ENCODE measurements at places on chromosomes 13 and 19. TPM values are rescaled to one million over a fixed set of nuclear protein-coding genes. Genes with fewer than 3 reads are reported as not detected.

GRCh38 chr13:74620308-74620707 lies 486.1 kb upstream of the KLF12 start:
- no peak overlapping the region for H3K27ac ChIP-seq
- H3K27me3 ChIP-seq: no peaks in the 10 kb centered on the region
- H3K4me1 ChIP-seq: no peaks in the 10 kb centered on the region
- DNase-seq: no peak
- H3K4me3 ChIP-seq: no peak overlapping the region
- no peaks in the 10 kb centered on the region for H3K36me3 ChIP-seq

DNA sequence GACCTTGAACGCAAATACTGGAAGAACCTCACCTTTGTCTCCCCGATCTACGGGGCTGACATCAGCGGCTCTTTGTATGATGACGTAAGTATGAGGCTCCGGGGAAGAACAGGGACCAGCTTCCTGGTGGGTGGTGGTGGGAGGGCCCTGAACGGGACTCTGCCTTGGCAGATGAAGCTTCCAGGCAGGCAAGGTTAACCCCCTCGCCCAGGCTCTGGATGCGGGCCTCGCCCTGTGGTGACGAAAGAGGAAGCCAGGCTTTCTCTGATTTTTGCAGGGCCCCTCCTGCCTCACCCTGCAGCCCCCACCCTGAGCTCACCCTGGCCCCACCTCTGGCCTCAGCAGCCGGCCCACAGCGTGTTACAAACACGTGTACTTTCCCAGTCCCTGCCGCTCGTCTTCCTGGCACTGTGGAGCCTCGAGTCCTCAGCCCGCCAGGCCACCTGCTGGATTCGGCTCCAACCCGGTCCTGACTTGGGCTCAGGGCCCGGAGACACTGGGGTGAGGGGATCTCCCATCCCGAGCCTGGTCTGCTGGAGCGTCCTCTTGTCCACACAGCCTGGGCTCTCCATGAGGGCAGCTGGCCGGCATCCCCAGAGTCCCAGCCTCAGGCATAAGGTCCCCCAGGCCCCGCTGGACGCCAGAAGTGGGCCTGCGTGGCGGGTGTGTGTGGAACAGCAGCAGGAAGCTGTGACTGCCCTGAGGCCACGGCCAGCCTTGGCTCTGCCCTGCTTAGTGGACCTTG lies 72.4 kb downstream of the KDM4B start:
- no peak for DNase-seq
- no peak overlapping the region for H3K4me3 ChIP-seq
- H3K27me3 ChIP-seq: no peaks in the 10 kb centered on the region
- H3K4me1 ChIP-seq: peaks cover 7% of the 10 kb centered on the region
- H3K27ac ChIP-seq: no peak overlapping the region

DNA sequence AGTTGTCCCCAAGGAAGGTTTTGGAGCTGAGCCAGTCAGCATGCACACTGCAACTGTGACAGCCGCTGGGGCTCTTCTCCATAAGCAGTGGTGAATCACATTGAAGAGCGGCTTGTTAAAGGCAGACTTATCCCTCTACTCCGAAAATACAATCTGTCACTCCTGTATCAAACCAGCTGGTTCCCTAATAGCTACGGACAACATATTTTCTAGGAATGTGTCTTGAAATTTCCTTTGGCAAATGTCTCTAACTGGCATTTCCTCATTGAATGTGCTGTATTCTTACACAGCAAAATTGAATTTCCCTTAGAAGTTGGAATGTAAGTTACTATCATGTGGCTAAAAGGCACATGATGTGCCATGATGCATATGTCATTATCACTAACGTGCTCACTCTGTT lies 104.0 kb upstream of the GPR12 start:
- no peak overlapping the region for H3K4me3 ChIP-seq
- H3K4me1 ChIP-seq: no peaks in the 10 kb centered on the region
- no peaks in the 10 kb centered on the region for H3K27me3 ChIP-seq
- DNase-seq: no peak

GRCh38 chr13:92821324-92821723 lies 405.3 kb upstream of the GPC6 start:
- DNase-seq: no peak
- H3K27ac ChIP-seq: no peak overlapping the region
- H3K27me3 ChIP-seq: no peaks in the 10 kb centered on the region
- no peak overlapping the region for H3K4me3 ChIP-seq
- no peaks in the 10 kb centered on the region for H3K4me1 ChIP-seq
- H3K36me3 ChIP-seq: no peaks in the 10 kb centered on the region

GRCh38 chr19:45638930-45639729 lies at the start of gene EML2:
Gene EML2 (minus strand): TSS chr19:45639397. CDS start chr19:45639376, 21 bp downstream.
- no peaks in the 10 kb centered on the region for H3K36me3 ChIP-seq
- DNase-seq: no peak
- peak within 1 kb of the TSS; percentile 37 for H3K27ac ChIP-seq
- no peaks in the 10 kb centered on the region for H3K27me3 ChIP-seq
- H3K4me1 ChIP-seq: peaks cover 65% of the 10 kb centered on the region
- peak within 1 kb of the TSS; percentile 86 for H3K4me3 ChIP-seq

- H3K4me1 ChIP-seq: no peaks in the 10 kb centered on the region
- no peak overlapping the region for H3K27ac ChIP-seq
- DNase-seq: no peak
- no peaks in the 10 kb centered on the region for H3K36me3 ChIP-seq
- H3K27me3 ChIP-seq: no peaks in the 10 kb centered on the region
Measured at GRCh38 chr19:4542896-4543841, 3.3 kb upstream of the LRG1 start.

DNA sequence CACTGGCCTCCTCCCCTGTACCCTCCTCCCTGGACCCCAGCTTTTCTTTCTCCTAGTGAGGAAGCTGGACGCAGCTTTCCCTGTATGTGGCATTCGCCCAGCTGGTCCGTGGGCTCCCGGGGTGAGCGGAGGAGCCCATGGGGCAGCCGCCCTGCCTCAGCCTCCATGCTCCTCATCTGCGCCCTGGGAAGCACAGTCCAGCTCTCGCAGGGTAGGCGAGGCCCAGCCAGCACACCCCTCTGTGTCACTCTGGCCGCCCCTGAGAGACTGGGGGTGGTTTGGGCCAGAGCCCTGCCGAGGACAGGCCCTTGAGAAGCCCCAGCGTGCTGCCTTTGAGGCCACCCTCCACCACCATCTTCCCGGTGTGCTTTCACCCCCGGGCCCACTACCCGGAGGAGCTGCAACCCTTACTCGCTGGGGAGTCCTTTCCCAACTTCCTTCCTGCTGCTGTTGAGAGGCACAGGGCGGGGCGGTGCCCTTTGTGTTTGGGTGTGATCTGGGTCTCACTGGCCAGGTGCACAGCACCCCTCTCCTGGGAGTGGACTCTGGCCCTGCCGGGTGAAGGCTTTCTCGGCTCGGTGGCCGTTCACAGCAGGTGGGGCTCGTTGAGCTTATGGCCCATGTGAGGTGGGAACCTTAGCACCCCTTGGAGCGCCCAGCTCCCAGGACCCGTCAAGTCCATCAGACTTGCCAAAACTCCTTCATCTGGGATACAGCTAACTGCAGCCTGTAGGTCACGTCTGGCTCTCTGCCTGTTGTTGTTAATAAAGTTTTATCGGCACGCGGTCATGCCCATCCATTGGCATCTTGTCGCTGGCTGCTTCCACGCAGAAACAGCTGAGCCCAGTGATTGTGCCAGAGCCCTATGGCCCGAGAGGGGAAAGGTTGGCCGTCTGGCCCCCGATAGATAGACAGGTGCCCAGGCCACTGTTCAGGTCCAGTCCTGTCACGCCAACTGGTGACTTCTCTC lies 3.2 kb downstream of the NCLN start:
- H3K27ac ChIP-seq: no peak overlapping the region
- H3K4me3 ChIP-seq: no peak overlapping the region
- no peaks in the 10 kb centered on the region for H3K27me3 ChIP-seq
- peaks cover 10% of the 10 kb centered on the region for H3K4me1 ChIP-seq
- peaks cover 8% of the 10 kb centered on the region for H3K36me3 ChIP-seq
- DNase-seq: no peak

- DNase-seq: no peak
- no peaks in the 10 kb centered on the region for H3K36me3 ChIP-seq
- H3K4me1 ChIP-seq: peaks cover 3% of the 10 kb centered on the region
- H3K27ac ChIP-seq: no peak overlapping the region
- no peaks in the 10 kb centered on the region for H3K27me3 ChIP-seq
- H3K4me3 ChIP-seq: no peak overlapping the region
Measured at GRCh38 chr13:30443957-30444404, 21.7 kb downstream of the UBE2L5 start.

DNA sequence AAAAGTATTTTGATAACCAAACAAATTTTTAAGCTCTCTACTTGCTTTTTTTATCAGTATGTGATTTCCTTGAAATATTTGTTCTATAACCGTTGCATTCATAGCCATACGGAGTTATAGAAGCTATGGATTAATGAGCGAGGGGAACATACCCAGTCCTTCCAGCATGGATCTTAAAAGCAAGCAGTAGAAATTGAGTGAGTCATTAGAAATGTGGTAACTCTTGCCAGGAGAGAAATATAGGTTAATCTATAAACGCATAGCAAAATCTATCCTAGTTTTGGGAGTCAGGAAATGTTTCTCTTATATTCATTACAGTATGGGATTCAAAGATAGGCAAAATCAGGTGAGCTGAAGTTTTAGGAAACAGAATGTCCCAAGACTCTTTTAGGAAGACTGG lies 507.4 kb downstream of the DACH1 start:
- no peak overlapping the region for H3K27ac ChIP-seq
- no peaks in the 10 kb centered on the region for H3K4me1 ChIP-seq
- no peak overlapping the region for H3K4me3 ChIP-seq
- H3K27me3 ChIP-seq: no peaks in the 10 kb centered on the region

Gene CBY2
- total RNA-seq: not detected

Gene CEACAM21
- total RNA-seq: 6.9 TPM

DNA sequence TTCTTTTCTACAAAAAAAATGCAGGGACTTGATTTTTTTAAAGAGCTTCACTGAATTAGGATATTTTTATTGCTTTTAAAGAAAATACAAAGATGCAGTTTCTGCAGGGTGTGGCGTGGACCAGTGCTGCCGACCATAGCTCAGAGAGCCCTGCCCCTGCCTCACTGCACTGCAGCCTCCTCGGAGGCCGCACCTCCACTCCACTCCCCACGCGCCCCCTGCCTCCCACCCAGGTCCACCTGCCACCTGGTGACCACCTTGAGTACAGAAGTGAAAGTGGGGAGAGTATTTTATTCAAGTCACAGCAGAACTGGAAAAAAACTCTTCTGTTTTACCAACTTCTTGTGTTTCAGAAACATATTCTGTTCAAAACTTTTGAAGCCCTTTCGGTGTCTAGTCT lies 7.9 kb upstream of the F7 start:
- no peak for DNase-seq
- no peak overlapping the region for H3K27ac ChIP-seq
- no peak overlapping the region for H3K4me3 ChIP-seq
- H3K4me1 ChIP-seq: no peaks in the 10 kb centered on the region
- H3K27me3 ChIP-seq: no peaks in the 10 kb centered on the region
- no peaks in the 10 kb centered on the region for H3K36me3 ChIP-seq

Gene LYL1
- total RNA-seq: 10.6 TPM

DNA sequence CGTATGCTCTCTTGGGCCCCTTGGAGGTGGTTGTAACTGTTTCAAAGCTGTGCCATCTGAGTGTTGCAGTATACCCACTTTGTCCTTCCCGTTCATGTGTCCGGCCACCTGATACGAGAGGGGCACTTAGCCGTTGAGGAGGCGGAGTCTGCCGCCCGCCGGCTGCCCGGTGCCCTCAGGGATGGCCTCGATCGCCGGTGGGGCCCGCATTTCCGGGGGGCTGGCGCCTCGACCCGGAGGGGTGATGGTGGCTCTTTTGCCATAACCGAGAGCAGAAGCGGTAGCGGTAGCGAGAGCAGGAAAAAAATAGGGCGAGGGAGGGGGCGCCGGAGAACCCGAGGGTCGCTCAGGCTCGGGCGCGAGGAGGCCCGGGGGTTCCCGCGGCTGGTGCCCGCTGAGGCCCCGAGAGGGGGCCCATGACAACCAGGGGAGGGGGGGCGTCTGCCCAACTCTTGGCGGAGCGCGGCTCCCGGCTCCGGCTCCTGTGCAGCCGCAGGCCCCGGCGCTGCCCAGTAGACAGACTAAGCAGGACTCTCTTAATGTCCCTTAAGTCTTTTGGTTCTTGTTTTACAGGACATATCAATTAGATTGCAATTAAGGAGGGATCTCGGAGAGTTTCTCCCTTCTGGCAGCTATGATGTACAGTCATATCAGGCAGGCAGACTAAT lies 342.7 kb upstream of the SGCG start:
- H3K27ac ChIP-seq: no peak overlapping the region
- no peak for DNase-seq
- H3K4me3 ChIP-seq: peak overlapping the region; percentile 62
- H3K4me1 ChIP-seq: peaks cover 7% of the 10 kb centered on the region
- no peaks in the 10 kb centered on the region for H3K36me3 ChIP-seq

- no peaks in the 10 kb centered on the region for H3K27me3 ChIP-seq
- no peaks in the 10 kb centered on the region for H3K36me3 ChIP-seq
- no peak overlapping the region for H3K27ac ChIP-seq
Measured at GRCh38 chr19:7215176-7215575, 79.0 kb downstream of the INSR start.

- peak overlapping the region; percentile 70 for H3K27ac ChIP-seq
- peaks cover 18% of the 10 kb centered on the region for H3K4me1 ChIP-seq
- H3K4me3 ChIP-seq: no peak overlapping the region
- H3K27me3 ChIP-seq: no peaks in the 10 kb centered on the region
- H3K36me3 ChIP-seq: peaks cover 18% of the 10 kb centered on the region
- DNase-seq: no peak
Measured at GRCh38 chr19:38733241-38733492, 11.1 kb downstream of the CAPN12 start.

DNA sequence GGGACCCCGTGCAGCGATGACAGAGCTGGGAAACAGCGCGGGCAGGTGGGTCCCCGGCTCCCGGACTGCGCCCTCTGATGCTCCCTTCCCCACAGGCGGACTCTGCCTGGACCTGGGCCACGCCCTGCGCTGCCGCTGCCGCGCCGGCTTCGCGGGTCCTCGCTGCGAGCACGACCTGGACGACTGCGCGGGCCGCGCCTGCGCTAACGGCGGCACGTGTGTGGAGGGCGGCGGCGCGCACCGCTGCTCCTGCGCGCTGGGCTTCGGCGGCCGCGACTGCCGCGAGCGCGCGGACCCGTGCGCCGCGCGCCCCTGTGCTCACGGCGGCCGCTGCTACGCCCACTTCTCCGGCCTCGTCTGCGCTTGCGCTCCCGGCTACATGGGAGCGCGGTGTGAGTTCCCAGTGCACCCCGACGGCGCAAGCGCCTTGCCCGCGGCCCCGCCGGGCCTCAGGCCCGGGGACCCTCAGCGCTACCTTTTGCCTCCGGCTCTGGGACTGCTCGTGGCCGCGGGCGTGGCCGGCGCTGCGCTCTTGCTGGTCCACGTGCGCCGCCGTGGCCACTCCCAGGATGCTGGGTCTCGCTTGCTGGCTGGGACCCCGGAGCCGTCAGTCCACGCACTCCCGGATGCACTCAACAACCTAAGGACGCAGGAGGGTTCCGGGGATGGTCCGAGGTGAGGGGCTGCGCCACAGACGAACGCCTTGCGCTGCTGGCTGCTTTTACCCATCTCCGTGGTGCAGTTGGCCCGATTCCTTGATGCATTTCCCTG lies 7.8 kb upstream of the SELENOV start:
- H3K4me3 ChIP-seq: peak overlapping the region; percentile 63
- DNase-seq: no peak
- H3K27ac ChIP-seq: no peak overlapping the region
- H3K36me3 ChIP-seq: no peaks in the 10 kb centered on the region

Gene ZNF568
- 9.2 TPM for total RNA-seq

GRCh38 chr19:37654629-37655300 lies 500 bp downstream of the ZFP30 start:
- no peaks in the 10 kb centered on the region for H3K27me3 ChIP-seq
- H3K27ac ChIP-seq: peak overlapping the region; percentile 82
- no peak for DNase-seq
- peaks cover 26% of the 10 kb centered on the region for H3K4me1 ChIP-seq

- peaks cover 3% of the 10 kb centered on the region for H3K36me3 ChIP-seq
- H3K4me1 ChIP-seq: peaks cover 11% of the 10 kb centered on the region
- H3K27me3 ChIP-seq: no peaks in the 10 kb centered on the region
- no peak overlapping the region for H3K4me3 ChIP-seq
Measured at GRCh38 chr19:10126213-10126639, 6.5 kb upstream of the EIF3G start.

Gene ATP8A2
- 0.41 TPM for total RNA-seq
